ENCODE measurements at places on chromosomes 16 and 17.
A peak's percentile ranks its signal among the peaks of the same experiment; 100 is the strongest.

- no peak for DNase-seq
Measured at GRCh38 chr17:19407601-19408345, 3.3 kb upstream of the RNF112 start.

GRCh38 chr17:2814481-2815341 is 18.5 kb downstream of the RAP1GAP2 start:
- DNase-seq: peak; percentile 54

- peak; percentile 40 for DNase-seq
Measured at GRCh38 chr17:12734926-12735325, 54.4 kb upstream of the ARHGAP44 start.

DNA sequence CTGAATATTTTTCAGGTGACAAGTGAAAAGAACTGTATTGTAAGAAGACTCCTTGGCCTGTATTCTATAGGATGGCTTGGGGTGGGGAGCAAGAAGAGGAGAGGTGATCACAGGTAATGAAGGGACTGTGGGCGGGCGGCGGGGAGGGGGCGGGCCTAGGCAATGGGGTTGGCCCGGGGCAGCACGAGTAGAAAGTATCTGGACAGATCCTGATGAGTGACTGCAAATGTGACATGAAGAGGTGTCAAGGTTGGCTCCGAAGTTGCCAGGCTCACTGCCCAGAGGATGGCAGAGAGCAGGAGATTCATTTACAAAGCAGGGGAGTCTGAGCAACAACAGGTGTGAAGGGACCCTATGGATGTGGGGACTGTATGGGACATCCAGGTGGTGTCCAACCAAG is 10.8 kb upstream of the G6PC1 start:
- no peak for DNase-seq

- no peak for DNase-seq
Measured at GRCh38 chr16:29641561-29641960, 21.5 kb upstream of the SPN start.

GRCh38 chr17:79065105-79065670 is 9.4 kb upstream of the ENGASE start:
- DNase-seq: peak; percentile 57

GRCh38 chr16:85041219-85042166 is 13.9 kb downstream of the KIAA0513 start:
- DNase-seq: no peak

- no peak for DNase-seq
Measured at GRCh38 chr17:31156326-31156725, 61.5 kb downstream of the NF1 start.

DNA sequence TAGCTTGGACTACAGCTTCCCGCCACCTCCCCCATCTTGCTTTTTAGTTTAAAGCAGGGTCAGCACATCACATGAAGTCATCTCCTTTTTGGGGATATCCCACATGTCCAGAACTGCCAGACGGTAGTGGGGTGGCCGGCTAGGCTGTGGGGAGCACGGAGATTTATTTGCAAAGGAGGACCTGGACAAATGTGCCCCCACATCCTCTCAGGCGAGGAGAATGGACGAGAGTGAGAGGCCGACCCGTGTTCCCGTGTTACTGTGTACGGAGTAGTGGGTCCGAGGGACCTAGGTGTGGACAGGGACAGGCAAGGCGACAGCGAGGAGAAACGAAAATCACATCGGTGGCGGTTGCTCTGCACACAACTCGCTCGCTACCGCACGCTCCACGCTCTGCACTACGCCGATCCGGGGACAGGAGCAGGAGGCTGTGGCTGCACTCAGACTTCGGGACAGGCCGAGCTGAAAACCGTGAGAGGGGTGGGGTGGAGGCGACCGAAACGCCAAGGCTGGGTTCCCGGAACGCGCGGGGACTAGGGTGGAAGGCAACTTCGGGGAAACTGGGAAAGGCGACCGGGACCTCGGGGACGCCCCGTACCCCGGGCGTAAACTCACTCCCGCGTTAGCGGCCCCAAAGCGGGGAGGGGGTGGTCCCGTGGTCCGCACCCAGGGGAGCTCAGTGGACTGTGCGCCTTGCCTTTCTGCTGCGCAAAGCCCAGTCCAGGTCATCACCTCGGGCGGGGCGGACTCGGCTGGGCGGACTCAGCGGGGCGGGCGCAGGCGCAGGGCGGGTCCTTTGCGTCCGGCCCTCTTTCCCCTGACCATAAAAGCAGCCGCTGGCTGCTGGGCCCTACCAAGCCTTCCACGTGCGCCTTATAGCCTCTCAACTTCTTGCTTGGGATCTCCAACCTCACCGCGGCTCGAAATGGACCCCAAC is at the start of gene MT1A:
Gene MT1A, plus strand, starts transcription at position 853 of the 937 bp plus-strand sequence. Its CDS starts 73 bp downstream, at position 926.
- peak; percentile 83 for DNase-seq

- DNase-seq: no peak
Measured at GRCh38 chr16:56742030-56742984, 12.4 kb downstream of the NUP93 start.

DNA sequence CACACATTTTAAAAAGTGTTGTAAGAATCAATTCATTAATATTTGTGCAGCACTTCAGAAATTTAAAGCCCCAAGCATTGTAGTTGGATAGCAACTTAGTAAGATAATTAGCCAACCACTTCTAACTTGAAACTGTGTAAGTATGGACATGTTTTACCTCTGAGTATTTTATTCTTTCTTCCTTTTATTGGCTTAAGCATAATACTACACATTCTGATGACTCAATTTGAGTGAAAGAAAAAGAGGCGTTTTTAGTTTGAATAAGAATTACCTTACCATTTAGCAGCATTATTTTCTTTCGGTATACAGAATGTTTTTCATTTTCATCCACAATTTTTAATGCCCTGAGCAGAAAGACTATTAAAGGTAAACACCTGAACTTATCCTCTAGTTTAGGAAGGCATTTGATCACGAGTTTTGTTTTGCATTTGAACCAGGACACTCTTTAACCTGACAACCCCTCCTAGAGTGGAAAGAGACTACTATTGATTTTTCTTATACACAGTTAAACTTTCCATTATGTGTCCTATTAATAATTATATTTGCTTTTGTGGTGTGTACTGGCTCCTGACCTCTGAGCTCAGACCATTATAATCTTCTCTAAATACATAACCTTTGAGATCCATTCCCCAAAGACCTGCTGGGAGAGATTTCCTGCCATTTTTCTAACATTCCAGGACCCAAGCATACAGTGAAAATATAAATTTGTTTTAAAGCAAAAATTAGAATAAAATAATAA is 9.2 kb downstream of the NACA2 start:
- no peak for DNase-seq

- no peak for DNase-seq
Measured at GRCh38 chr17:58378733-58379510, 26.9 kb upstream of the SUPT4H1 start.

- no peak for DNase-seq
Measured at GRCh38 chr16:12201866-12202265, 225.3 kb downstream of the SNX29 start.

GRCh38 chr17:21548236-21548635 is 144.1 kb upstream of the KCNJ18 start:
- no peak for DNase-seq

DNA sequence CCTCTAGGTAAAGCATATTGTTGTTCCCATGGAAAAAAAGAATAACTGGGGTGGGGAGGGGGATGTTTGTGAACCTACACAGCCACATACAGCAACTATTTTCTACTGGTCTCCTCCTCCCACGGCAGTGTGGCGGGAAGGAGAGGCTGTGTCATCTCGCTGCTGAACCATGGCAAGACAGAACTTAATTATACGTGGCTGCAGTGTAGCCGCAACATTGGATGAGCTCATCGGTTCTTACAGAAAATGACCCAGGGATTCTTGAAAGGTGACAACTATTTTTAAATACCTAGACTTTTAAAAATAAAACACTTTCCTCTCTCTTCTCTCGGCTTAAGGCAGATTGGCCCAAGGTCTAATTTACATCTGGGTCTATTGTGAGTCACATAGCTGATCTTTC is 19.8 kb upstream of the TEKT3 start:
- DNase-seq: no peak

GRCh38 chr16:88338111-88338510 is 44.6 kb upstream of the ZNF469 start:
- DNase-seq: no peak

DNA sequence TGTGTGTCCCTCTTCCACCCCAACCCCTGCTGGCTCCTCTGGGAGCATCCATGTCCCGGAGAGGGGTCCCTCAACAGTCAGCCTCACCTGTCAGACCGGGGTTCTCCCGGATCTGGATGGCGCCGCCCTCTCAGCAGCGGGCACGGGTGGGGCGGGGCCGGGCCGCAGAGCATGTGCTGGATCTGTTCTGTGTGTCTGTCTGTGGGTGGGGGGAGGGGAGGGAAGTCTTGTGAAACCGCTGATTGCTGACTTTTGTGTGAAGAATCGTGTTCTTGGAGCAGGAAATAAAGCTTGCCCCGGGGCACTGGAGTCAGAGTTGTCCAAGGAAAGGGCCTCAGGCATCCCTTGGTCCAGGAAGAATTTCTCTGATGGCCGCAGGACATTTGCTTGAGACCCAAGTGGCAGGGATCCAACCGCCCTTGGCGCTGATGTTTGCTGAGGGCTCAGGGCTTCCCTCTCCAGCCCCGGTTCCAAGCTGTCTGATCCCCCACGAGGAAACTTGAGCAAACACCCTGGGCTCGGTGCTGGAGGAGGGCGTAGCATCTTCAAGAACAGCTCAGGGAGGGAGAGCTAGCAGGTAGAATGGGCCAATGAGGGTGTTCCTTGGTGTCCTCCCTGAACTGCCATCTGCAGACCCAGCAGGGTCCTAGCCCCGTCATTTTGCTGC is 4.5 kb downstream of the NXPH3 start:
- no peak for DNase-seq

- DNase-seq: no peak
Measured at GRCh38 chr17:49741009-49741691, 22.8 kb downstream of the FAM117A start.

DNA sequence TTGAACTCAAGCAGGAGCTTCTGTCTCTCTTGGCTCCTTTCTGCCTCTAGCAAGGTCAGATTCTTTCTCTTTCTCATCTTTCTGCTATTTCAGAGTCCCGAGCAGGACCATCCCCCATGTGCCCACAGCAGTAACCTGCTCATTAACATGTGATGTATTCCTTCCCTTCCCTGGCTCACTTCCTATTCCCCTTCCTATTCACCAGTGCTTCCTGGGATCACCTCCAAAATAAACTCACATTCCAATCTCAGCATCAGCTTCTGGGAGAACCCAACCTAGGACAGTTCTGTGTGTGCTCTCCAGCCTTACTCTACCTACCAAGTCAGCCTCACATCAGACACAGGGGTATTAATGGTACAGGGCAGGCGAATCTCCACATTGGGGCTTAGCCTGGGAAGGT is 546.4 kb upstream of the SALL1 start:
- no peak for DNase-seq

DNA sequence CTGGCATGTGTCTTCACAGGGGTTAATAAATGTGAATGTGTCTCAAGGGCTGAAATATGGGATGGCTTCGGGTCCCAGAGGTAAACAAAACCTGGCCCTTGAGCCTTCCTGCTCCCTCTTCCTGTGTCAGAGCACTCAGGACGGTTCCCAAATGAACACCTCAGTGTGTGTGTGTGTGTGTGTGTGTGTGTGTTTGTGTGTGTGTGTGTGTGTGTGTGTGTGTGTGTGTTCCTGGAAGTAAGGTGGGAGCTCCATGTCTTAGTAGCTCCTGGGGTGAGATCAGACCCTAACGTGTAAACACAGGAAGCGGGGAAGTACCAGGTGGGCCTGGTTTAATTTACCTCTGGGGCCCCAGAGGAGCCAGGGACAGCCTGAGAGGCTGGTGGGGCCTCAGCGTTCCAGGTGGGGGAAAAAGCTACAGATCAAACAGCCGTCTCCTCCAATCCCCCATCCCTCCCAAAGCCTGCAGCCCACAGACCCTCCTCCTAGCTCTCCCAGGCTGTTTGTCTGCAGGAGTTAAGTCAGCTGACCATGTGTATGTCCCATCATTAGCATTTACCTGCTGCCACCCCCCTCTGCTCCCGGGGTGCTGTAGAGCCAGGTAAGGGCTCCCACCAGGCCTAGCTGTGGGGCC is 6.1 kb downstream of the KIF19 start:
- DNase-seq: no peak

DNA sequence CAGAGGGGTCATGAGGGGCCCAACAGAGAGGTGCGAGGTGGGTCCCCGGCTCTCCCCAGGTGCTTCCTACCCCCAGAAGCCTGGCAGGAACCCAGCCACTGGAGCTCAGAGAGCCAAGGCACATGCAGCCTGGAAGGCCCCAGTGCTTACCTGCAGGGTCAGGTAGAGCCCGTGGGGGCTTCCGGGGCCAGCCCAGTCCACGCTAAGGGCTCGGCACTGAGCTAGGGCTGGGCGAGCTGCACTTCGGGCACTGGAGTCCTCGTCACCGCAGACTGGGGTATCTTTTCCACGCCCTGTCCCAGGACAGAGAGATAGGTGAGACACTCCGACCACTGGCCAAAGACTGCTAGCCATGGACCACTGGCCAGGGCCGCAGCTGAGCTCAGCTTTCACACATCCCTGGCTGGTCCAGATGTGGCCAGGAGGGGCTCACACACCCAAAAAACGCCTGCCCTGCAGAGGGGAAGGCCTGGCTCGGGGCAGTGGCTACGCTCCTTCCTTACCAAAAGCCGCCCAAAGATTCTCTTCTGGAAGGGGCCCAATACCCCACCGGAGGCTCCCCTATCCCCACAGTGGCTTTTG is 7.4 kb downstream of the KIFC3 start:
- DNase-seq: no peak

DNA sequence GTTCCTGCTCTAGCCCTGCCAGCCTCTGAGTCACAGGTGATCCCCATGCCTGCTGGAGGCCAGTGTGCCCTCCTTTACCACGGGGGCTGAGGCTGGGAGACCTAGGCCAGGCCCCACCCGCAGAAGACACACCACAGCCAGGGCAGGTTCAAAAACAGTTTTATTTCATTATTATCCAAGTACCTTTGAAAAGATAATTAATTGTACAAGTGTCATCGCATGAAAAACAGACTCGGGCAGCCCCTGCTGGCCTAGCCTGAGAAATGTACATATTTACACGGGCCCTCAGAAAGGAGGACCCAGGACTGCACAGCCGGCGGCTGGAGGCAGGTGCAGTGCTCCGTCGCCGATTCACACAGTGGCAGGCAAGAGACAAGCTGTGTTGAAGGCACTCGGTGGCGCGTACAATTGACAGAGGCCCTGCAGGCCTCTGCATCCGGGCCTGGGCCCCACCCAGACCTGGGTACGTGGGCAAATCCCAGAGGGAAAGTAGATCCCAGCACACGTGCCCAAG is 4.4 kb downstream of the PDIA2 start:
- DNase-seq: no peak

DNA sequence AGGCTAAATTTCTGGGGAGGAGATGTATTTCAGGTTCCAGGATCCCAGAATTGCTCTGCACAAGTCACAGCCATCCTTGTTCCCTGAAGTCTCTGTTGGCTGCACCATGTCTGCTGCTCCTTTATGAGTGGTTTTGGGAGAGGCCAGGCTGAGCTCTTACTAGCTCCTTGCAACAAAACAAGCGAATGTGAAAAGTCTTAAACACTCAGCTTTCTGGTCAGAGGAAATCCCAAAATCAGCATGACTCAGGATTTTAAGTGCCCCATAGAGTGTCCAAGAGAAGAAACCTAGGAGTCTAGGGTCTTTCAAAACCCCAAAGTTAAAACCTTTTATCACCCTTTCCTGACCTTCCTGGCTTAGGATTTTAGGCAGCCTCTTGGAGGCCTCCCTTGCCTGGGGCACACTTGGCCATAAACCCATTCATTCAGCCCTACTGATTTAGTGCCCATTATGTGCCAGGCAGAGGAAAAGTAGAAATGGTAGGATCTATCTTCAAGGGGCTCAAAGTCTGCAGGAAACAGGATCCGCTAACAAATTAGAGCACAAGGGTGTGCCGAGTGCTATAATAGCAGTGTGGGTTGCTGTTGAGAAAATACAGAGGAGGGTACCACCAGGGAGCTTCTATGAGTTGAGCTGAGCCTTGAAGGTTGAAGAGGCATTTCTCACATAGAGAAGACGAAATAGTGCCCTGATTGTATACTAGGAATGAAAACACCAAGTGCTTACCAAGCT is 36.9 kb downstream of the SOST start:
- no peak for DNase-seq
